ENCODE measurements at places on chromosomes 6 and 20. TPM values are rescaled to one million over a fixed set of nuclear protein-coding genes. Genes with fewer than 3 reads are reported as not detected.

DNA sequence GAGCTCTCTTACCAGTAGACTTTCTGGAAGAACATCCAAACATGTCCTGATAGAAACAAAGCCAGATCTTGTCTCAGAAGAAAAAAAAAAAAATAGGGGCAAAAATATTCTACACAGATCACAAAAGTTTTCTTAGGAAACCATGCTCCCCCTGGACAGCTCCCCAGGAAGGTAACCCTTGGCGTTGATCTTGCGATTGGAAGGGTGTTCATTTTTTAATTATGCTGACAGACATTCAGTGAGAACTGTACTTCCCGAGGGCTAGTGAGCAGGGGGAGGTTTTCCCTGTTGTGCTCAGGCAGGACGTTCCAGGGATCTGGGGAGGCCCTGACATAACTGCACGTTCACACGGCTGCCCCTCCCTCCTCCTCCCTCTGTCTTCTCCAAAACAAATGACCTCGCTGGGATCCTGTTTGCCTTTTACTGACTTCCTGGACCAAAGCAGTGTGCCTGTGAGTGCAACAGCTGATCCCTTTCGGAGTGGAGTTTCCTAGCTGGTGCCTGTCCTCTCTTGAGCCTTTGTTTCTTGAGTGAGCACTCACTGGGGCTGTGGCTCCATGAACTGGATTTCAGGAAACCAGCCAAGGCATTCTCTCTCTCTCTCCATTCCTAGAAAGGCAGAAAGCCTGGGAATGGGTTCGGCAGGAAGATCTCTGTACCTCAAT lies 46.7 kb downstream of the MARCKS start:
- H3K36me3 ChIP-seq, result no peaks in the 10 kb centered on the region
- no peak overlapping the region for H3K4me3 ChIP-seq
- no peak overlapping the region for H3K27ac ChIP-seq
- no peaks in the 10 kb centered on the region for H3K27me3 ChIP-seq

- no peak for DNase-seq
- no peak overlapping the region for H3K4me3 ChIP-seq
- peaks cover 15% of the 10 kb centered on the region for H3K27me3 ChIP-seq
- no peaks in the 10 kb centered on the region for H3K4me1 ChIP-seq
Measured at GRCh38 chr6:25640446-25640845, 11.6 kb upstream of the SCGN start.

SIRPG gene
- 28.0 TPM for total RNA-seq

ZKSCAN4 gene
- total RNA-seq, result 0.84 TPM

- no peaks in the 10 kb centered on the region for H3K27me3 ChIP-seq
- no peak for DNase-seq
- no peak overlapping the region for H3K4me3 ChIP-seq
- H3K36me3 ChIP-seq, result no peaks in the 10 kb centered on the region
Measured at GRCh38 chr6:83609248-83609647, 96.9 kb downstream of the PRSS35 start.

PTK7 gene
- total RNA-seq, result 1.6 TPM

DNA sequence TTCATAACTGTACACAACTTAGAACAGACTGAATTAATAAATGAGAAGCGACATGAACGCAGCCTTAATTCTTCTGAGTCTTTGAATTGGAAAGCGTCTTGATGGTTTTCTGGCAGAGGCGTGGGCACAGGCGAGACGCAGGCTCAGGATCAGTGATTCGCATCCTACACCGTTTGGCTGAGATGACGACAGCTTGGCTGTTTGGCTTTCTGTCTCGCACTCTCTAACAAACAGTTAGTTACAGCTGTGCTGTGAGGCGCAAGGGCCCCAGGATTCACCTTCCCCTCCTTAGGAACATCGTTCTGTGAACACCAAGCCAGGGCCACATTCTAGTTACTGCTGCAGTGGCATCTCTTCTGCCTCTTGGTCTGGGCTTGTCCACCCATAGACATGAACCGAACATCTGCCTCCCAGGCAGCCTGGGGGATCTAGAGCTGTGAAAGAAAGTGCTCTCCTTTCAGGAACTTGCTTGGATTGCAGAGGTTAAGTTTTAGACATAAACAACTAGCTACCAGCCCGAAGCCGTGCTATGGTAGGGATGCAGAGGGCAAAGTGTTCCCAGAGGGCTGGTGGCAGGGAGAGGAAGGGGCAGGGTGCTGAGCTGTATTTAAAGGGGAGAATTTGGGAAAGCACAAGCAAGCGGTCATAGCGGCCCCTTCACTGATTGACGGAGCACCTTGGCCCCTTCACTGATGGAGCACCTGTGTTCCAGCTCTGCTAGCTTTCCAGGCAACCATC lies 49.6 kb downstream of the TCP11 start:
- no peak for DNase-seq
- H3K4me1 ChIP-seq, result no peaks in the 10 kb centered on the region
- H3K27me3 ChIP-seq, result no peaks in the 10 kb centered on the region
- no peak overlapping the region for H3K27ac ChIP-seq
- no peak overlapping the region for H3K4me3 ChIP-seq

UBE2J1 gene
- 34.7 TPM for total RNA-seq

DNA sequence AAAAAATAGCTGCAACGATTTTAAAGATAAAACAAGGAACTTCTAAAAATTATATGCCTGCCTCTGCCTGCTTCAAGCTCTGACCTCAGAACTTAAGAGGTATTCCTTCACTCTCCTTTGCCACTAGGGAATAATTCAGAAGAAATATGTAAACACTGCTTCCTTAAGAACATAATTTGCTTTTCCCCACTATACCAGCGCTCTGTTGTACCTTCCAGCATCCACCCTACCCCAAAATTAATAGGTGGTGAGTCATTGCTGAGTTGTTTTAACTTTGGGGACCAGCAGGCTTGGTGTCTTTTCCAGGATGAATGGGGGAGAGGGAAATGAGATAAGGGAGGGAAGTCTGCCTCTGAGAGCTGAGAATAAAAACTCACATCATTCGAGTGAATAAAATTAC lies 107.7 kb upstream of the ATXN1 start:
- H3K27ac ChIP-seq, result no peak overlapping the region
- H3K4me1 ChIP-seq, result no peaks in the 10 kb centered on the region
- no peaks in the 10 kb centered on the region for H3K36me3 ChIP-seq
- H3K4me3 ChIP-seq, result no peak overlapping the region
- no peak for DNase-seq

Measured in CD4-positive, alpha-beta T cell (primary cell).